Fibroblast of the conjunctiva (primary cell): ENCODE measurements at places on chromosomes 3 and 15.

GRCh38 chr15:84967380-84967779 is 14.3 kb upstream of the PDE8A start:
- no peak for DNase-seq

GRCh38 chr3:190902292-190902691 is 39.8 kb upstream of the GMNC start:
- no peak for DNase-seq

DNA sequence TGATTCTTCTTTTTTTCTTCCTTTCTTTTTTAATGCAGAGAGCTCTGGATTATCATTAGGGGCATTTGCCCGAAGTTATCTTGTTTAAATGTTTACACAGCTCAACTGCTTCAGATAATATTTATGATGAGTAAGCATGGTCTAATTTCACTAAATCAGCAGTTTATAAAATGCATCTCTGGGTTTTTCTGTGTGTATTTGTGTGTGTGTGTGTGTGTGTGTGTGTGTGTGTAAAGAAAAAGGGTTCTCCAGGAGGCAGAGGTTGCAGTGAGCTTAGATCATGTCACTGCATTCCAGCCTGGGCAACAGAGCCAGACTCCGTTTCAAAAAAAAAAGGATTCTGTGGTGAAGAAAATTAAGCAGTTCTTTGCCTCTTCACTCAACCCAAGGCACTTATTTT is 25.9 kb upstream of the TNFSF10 start:
- DNase-seq, result no peak

DNA sequence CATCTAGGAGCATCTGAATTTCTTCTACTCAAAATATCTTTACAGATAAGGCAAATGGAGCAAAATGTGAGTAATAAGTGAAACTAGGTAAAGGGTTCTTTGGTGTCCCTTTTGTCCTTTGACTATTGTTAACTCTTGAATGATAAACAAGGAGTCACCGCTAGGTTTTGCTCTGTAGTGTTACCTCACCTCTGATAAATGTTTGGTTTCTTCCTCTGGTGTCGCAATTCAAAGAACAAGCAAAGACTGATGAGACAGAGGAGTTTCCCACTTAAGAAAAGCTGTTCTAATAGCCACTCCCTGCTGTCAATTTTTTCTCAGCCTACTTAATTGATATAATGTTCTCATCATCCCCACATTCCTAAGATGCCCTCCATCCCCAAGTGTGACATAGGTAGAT is 925.9 kb downstream of the IGSF11 start:
- no peak for DNase-seq

DNA sequence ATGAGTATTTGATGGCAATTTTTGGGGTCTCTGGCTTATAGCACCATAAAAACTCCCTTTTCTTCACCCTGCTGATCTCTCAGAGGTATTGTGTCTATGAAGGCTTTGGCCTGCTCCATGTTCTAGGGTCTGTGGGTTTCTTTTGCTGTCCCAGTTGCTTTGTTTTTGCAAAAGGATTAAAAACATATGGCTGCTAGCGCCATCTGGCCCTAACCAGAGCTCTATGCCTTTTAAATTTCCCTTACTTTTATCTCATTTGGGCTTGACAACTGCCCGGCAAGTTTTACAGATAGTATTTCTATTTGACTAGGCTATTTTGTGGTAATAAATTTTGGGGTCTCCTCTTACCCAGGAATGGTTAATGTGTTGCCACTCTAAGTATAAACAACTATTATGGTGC is 6.4 kb upstream of the GHRL start:
- peak; percentile 28 for DNase-seq

GRCh38 chr3:18444595-18445400 is 19.7 kb upstream of the SATB1 start:
- DNase-seq, result no peak

DNA sequence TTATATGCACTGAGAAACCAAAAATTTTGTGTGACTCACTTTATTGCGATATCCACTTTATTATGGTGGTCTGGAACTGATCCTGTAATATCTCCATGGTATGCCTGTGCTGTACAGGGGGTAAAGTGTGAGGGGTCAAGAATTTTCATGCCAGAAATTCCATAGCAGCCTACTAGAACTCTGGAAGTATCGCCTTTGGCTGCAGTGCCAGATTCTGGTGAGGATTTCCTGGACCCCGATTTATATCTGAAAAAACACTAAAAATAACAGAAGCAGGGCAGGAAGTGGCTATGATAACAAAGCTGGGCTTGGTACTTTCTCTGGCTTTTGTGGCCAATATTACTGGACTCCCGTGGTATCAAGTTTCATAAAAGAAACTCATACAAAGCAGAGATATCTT is 36.4 kb downstream of the CCDC80 start:
- DNase-seq, result peak; percentile 85

DNA sequence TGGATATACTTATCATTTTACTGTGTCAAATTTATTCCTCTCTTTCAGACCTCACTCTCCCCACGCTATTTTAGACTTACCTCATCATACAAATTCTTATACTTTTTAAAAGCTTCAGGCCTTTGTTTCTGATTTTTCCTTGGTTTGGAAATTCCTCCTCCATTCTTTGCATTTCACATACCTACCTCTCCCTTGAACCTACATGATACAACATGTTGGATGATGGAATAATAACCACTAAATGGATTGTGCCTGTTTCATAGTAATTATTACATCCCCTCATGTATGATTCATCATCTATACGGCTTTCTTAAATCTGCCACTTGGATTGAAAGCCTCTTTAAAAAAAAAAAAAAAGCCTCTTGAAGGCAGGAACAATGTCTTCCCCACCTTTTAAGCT is 24.6 kb downstream of the TRIP4 start:
- DNase-seq, result no peak

- no peak for DNase-seq
These were observed 296.6 kb downstream of the NR2F2 start for GRCh38 chr15:96627031-96627568.

GRCh38 chr3:30988769-30989168 is 94.3 kb upstream of the GADL1 start:
- no peak for DNase-seq

- DNase-seq, result no peak
These were observed 826 bp downstream of the DBR1 start for GRCh38 chr3:138173769-138174420.
